ENCODE measurements at places on chromosomes 7 and 10. TPM values are rescaled to one million over a fixed set of nuclear protein-coding genes. Genes with fewer than 3 reads are reported as not detected.

DNA sequence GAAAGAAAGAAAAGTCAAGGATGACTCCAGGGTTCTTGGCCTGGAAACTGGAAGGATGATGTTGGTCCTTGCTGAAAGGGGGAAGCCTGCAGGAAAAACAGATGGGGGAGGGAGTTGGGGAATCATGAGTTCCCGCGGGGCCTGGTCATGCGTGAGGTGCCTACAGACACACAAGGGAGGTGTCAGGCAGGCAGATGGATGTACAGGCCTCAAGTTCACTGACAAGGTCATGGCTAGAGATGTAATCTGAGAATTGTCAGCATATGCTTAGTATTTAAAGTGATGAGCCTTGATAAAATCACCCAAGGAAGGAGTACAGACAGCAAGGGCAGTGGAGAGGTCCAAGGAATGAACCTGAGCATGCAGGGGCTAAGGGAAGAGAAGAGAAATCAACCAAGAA is 46.8 kb downstream of the DLG5 start:
- DNase-seq = no peak

Gene CALHM1
- total RNA-seq = not detected

GRCh38 chr7:27615420-27616185 is 47.1 kb downstream of the HIBADH start:
- no peak for DNase-seq

DNA sequence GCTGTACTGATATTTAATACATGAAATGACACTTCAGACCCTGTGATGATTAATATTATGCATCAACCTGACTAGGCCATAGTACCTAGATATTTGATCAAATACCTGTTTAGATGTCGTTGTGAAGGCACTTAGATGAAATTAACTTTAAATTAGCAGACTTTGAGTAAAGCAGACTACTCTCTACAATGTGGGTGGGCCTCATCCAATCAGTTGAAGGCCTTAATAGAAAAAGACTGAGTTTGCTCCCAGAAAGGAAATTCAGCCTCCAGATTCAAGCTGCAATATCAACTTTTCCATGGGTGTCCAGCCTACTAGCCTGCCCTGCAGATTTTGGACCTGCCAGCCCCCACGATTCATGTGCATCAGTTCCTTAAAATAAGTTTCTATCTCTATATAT is 68.6 kb upstream of the TMEM168 start:
- DNase-seq = no peak

Gene PSMG3
- total RNA-seq = 91.1 TPM

Gene TUBAL3
- total RNA-seq = not detected

Gene FAM24B
- total RNA-seq = 48.2 TPM

GRCh38 chr7:73433924-73434700 is 534 bp downstream of the FZD9 start:
- DNase-seq = no peak

DNA sequence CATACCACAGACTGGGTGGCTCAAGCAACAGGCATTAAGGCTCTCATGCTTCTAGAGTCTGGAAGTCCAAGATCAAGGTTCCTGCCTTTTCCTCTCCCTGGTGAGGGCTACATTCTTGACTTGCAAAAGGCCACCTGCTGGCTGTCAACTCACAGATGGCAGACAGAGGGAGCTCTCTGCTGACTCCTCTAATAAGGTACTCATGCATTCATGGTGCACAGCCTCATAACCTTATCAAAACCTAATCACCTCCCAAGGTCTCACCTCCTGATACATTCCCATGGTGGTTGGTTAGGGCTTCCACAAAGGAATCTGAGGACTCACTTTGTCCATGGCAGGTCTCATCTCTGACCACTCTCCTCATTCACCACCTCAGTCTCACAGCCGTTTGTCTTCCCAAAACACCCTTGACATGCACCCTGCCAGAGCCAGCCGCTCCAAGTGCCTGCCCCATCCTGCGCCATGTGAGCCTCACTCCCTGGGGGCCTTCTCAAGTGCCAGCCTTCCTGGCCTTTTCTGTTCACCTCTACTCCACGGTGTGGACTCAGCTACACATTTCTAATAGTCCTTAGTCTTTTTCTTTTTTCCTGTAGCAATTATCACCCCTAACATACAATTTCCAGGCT is 400.3 kb upstream of the ADARB2 start:
- no peak for DNase-seq

Gene ASIC3
- total RNA-seq = 2.2 TPM

DNA sequence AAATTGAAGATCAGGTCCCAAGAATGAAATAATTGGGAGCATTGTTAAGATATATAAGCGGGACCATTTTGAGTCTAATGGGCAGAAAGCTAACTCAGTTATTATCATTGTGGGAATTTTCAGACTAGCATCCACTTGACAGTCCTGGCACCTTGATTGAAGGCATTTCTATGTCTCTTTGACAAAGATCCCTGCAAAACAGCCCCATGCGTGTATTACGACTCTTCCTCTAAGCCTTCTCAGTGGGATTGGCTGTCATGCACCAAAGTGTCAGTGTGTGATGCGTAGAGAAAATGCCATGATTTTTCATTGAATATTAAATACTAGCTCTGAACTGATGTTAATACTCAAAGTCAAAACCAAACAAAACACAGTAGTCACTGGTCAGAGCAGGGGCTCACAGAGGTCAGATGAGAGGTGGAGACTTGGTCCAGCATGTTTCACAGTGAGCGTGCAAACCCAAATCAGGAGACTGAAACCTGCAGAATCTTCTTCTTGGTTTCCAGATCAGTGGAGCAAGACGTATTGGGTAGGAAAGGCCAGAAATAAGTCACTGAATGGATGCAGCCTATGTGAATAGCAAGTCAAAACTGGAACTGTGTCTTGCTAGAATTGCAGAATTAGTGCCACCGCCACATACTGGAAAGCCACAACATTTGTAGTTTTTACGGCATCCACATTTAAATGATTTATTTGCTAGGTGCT is 303.6 kb upstream of the AKR1E2 start:
- no peak for DNase-seq

DNA sequence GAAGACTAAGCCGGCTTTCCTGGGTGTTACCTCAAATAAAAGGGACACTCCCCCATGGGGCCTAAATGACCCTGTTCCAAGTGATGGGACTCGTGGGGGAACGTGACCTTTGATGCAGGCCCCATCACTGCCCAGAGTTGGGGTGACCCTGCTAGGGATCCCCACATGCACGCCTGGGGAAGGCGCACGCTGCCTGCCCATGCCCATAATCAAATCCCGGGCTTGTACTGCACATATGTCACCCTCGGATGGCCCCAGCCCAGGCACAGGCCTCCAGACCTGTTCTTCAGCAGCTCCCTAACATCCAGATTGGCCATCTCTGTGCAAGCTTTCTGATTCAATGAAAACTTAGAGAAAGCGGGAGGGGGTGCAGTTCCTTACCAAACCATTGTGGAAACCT is 14.7 kb downstream of the EBF3 start:
- DNase-seq = no peak

Gene GATA3
- total RNA-seq = not detected

DNA sequence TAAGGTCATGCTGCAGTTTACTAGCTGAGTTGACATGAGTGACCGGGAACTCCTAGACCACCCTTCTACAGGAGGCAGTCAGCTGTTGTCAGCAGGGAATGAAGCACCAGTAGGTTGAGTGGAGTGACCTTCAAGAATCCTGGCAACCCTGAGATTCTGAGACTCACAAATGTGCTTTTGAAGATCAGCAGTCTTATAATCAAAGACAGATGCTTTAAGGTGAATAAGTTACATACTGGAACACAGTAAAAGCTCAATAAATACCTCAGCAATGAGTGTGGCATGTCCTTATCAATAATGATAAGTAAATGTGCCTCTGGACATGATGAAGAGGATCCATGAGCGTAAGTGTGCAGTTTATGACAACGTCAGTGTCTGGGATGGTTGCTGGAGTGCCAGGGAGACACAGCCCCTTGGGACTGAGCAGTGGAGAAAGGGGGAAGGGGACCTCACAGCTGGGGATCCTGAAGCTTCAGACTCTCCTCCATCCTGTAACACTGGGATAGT is 11.9 kb upstream of the OR6V1 start:
- no peak for DNase-seq

Gene OR13A1
- total RNA-seq = not detected

DNA sequence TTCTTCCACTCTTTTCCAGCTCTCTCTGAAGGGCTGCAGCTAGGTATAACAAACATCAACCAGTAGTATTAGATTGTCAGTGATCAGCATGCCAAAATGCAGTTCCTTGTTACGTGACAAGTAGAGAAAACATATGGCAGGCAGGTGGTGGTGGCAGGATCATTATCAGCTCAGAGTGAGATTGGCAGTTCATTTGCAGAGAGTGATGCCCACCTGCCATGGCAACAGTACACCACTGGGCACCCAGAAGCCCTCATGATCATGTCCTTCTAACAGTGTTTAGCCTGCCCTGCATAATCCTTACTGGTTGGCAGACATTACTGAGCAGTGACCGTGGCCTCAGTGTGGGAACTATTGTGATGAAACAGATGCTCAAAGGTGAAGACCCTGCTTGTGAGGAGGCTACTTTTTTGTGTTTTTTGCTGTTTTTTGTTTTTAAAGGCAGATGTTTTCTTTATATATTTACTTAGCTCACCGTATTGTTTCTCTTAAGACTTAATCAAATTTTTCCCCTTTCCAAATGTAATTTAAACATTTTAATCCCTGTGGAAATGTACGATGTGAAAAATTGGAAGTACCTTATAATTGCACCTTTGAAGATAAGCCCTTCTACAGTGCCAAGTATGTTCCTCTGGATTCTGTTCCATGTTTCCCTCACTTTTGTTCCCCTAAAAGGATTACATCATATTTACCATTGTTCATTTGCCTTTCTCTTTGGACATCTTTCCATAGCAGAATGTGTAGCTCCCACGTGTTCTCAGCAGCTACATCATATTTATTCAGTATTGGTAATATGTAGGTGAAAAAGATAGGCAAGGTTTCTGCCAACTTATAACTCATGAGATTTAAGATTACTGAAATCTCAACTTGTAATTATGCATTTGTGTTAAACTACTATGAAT is 179.6 kb downstream of the SND1 start:
- DNase-seq = no peak

- DNase-seq = no peak
Measured at GRCh38 chr7:57375783-57376182, 74.2 kb upstream of the ZNF716 start.

Gene LIPF
- total RNA-seq = not detected

GRCh38 chr7:122038904-122039303 is 105.1 kb downstream of the AASS start:
- DNase-seq = no peak

Gene PRKG1
- total RNA-seq = 6.2 TPM

DNA sequence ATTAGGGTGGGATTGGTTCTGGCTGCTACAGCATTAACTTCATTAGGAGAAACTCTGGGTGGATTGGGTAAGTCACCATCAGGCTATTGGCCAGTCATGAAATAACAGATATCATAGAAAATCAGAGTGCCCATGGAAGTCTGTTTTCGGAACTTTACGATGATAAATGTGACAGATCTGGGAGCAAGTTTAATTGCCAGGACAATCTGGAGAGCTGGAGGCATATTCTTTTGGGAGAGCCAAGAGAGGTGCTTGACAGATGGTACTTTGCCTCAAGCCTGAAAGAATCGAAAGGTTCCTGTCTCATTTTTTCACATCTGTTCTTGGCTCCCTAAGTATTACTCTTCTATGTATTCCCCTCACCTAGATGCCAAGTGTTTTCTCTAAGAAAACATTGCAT is 369.9 kb downstream of the CNTNAP2 start:
- no peak for DNase-seq

Gene SH2B2
- total RNA-seq = 25.8 TPM

DNA sequence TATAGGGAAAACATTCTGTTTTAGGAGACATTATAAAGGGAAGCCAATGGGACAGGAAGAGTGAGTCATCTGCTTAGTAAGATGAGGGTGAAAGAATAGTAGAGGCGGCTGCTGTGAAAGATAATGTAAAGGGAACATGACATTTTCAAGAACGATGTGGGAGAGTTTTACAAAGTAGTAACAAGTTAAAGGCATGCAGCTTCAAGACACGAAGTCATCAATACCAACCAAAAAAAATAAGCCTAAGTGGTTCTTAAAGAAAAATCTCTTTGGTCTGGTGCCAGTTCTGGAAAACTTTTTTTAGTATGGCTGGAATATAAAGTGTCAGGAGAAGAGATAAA is 6.1 kb downstream of the GSTO1 start:
- peak; percentile 65 for DNase-seq

DNA sequence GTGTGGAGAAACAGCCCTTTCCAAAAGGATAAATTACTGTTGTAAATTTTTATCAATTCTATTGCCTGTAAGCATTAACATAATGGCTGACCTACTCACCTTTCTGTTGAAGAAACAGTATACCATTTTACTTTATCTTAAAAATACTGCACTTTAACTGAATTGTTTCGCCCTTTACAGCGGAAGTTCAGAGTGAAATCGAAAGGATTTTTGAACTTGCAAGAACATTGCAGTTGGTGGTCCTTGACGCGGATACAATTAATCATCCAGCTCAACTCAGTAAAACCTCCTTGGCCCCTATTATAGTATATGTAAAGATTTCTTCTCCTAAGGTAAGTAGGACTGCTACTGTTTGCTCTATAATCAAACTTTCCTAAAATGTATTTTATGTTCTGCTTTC is 117.5 kb downstream of the NSUN6 start:
- no peak for DNase-seq

Gene SFTPA1
- total RNA-seq = not detected

DNA sequence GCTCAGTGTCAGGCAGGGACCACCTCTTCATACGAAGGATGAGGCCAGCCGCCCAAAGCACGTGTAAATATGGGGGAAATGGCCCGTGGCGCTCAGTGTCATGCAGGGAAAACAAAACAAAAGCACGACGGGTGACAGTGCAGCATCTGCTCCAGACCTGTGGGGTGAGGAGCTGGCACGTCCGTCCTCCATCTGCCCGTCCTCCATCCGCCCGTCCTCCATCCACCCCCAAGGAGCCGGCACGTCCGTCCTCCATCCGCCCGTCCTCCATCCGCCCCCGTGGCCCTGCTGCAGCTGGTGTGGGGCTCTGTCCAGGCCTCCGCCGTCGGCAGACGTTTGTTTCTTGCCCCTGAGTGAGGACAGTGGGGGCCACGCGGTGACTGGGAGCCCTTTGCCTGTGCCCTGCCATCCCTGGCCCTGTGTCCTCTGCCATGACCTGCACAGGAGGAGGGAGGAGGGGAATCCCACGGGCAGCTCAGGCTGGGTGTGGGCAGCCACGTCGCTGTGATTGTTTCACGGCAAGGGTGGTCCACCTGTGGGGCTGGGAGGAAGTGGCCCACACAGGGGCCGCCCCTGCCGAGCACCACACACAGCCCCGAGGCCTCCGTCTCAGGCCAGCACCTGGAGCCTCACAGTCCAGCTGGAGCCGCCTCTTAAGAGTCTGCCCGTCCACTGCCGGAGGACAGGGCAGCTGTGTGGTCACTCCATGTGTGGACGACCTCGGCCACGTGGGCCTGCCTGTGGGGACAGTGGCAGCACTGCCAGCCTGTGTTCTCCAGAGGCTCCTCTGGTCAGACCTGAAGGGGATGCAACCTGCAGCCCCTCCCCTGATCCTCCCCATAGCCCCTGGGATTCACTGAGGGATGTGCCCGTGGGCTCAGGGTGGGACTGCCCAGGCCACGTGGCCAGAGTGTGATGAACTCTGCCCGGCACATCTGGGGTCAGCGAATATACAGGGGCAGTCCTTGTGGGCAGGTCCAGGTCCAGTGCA is 38.2 kb upstream of the DPYSL4 start:
- DNase-seq = no peak
